A549 treated with ZK216348 at 1 μM for 4 hours (cell line): ENCODE measurements at places on chromosomes 16 and 17. TPM values are rescaled to one million over a fixed set of nuclear protein-coding genes. Genes with fewer than 3 reads are reported as not detected.

The CCDC154 gene
- 0.31 to 0.55 TPM (median 0.34 TPM) in 3 of 5 replicates, not detected in the others for total RNA-seq

The CIAO2B gene
- total RNA-seq = 115 to 180 TPM (median 175 TPM) in 5 replicates

The CACNG4 gene
- total RNA-seq = 10.0 to 14.2 TPM (median 13.1 TPM) in 5 replicates

The SULT1A4 gene
- total RNA-seq = 24.2 to 43.1 TPM (median 28.8 TPM) in 5 replicates

The PARD6A gene
- 1.2 to 2.6 TPM (median 1.8 TPM) in 5 replicates for total RNA-seq

The SNAI3 gene
- 0.14 to 0.15 TPM in 2 of 5 replicates, not detected in the others for total RNA-seq

The HSPB9 gene
- total RNA-seq = not detected in 5 replicates

The SGF29 gene
- total RNA-seq = 18.3 to 25.2 TPM (median 20.5 TPM) in 5 replicates

The PPP1R1B gene
- total RNA-seq = 0.16 to 0.19 TPM in 2 of 5 replicates, not detected in the others

The AIPL1 gene
- total RNA-seq = not detected in 5 replicates

The RCVRN gene
- not detected in 5 replicates for total RNA-seq

The RAB37 gene
- total RNA-seq = 1.0 to 2.1 TPM (median 1.3 TPM) in 5 replicates

The NKD1 gene
- total RNA-seq = 0.12 to 0.76 TPM (median 0.31 TPM) in 5 replicates

The DLX3 gene
- 0.07 to 0.12 TPM (median 0.07 TPM) in 3 of 5 replicates, not detected in the others for total RNA-seq

The CHD9NB gene
- 0.74 to 1.5 TPM (median 0.91 TPM) in 5 replicates for total RNA-seq

The NOTUM gene
- 0.29 to 0.66 TPM (median 0.49 TPM) in 4 of 5 replicates, not detected in the other for total RNA-seq

The ADAMTS18 gene
- total RNA-seq = 0.07 TPM in 1 of 5 replicates, not detected in the others

The CFAP52 gene
- total RNA-seq = not detected in 5 replicates

The ARHGAP44 gene
- total RNA-seq = 2.1 to 3.3 TPM (median 2.9 TPM) in 5 replicates

The IRF8 gene
- 0.10 to 0.41 TPM (median 0.31 TPM) in 5 replicates for total RNA-seq

The ZNF263 gene
- 33.6 to 39.7 TPM (median 38.0 TPM) in 5 replicates for total RNA-seq

The ITGB4 gene
- 50.8 to 123 TPM (median 97.0 TPM) in 5 replicates for total RNA-seq

The RASL10B gene
- total RNA-seq = 0.12 to 0.15 TPM (median 0.14 TPM) in 4 of 5 replicates, not detected in the other

The C16orf95 gene
- 4.2 to 6.4 TPM (median 5.8 TPM) in 5 replicates for total RNA-seq

The CACNG3 gene
- not detected in 5 replicates for total RNA-seq

The SLC5A11 gene
- 0.42 to 0.73 TPM (median 0.60 TPM) in 5 replicates for total RNA-seq

The TM4SF5 gene
- total RNA-seq = 0.44 to 1.2 TPM (median 0.78 TPM) in 5 replicates

The SDK2 gene
- 0.62 to 1.3 TPM (median 0.86 TPM) in 5 replicates for total RNA-seq

The KRTAP1-5 gene
- not detected in 5 replicates for total RNA-seq

The CD7 gene
- total RNA-seq = 0.11 TPM in 1 of 5 replicates, not detected in the others

The AP1G1 gene
- total RNA-seq = 47.9 to 60.1 TPM (median 49.0 TPM) in 5 replicates

The ZP2 gene
- total RNA-seq = not detected in 5 replicates

The NECAB2 gene
- 1.7 to 4.0 TPM (median 1.9 TPM) in 5 replicates for total RNA-seq

The REXO5 gene
- 3.5 to 6.0 TPM (median 4.5 TPM) in 5 replicates for total RNA-seq

The CBLN1 gene
- 0.06 to 0.14 TPM in 2 of 5 replicates, not detected in the others for total RNA-seq

The KRT27 gene
- not detected in 5 replicates for total RNA-seq

The CLEC10A gene
- total RNA-seq = not detected in 5 replicates

The PABPN1L gene
- not detected in 5 replicates for total RNA-seq

The LPCAT2 gene
- total RNA-seq = 4.1 to 9.1 TPM (median 6.5 TPM) in 5 replicates

The MT1X gene
- 269 to 464 TPM (median 369 TPM) in 5 replicates for total RNA-seq
